Lower lobe of right lung (tissue), 2 donors: ENCODE measurements at places on chromosomes 13 and 19. TPM values are rescaled to one million over a fixed set of nuclear protein-coding genes. Genes with fewer than 3 reads are reported as not detected.

The FGF22 gene
- 0.65 TPM for total RNA-seq

The ACTN4 gene
- 454 TPM for total RNA-seq

The WTIP gene
- 23.5 TPM for total RNA-seq

The ZSCAN18 gene
- 44.2 TPM for total RNA-seq

The CABP5 gene
- not detected for total RNA-seq

The CRLF1 gene
- total RNA-seq: 19.9 TPM

The ZNF439 gene
- 11.2 TPM for total RNA-seq

The SLC8A2 gene
- total RNA-seq: 0.27 TPM

The FRY gene
- 93.7 TPM for total RNA-seq

The LGALS14 gene
- total RNA-seq: not detected

The RAB20 gene
- total RNA-seq: 51.3 TPM

- DNase-seq: no peak
These were observed 74.2 kb downstream of the COL4A1 start for GRCh38 chr13:110232756-110233155.

- DNase-seq: peak; percentile 63
These were observed 1.3 kb downstream of the GADD45B start for GRCh38 chr19:2477141-2477710.

DNA sequence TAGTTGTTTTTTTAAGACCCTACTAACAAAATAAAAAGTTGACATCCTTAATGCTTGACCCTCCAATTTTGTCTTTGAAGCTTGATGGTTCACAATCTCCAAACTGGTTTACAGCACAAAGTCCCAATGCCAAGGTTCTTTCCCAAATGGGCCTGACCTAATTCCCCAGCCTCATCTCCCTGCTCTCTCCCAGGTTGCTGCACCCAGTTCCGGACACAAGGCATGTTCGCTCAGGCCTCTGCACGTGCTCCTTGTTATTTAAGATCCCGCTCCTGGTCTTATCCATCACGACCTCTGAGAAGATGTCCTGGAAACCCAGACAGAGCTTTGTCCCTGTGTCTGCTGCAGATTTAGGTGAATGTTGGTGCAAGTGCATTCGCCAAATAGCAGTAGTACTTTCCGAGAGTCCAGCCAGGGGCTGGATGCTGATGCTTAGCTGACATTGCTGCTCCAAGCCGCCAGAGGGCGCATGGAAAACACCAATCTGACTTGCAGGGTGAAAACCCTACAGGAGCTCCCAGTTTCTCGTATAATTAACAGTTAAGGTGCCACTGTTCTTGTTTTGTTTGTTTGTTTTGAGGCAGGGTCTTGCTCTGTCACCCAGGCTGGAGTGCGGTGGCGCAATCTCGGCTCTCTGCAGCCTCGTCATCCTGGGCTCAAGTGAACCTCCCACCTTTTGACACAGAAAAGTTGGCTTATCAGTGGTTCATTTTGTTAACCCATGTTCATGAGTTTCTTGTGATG lies 18.5 kb downstream of the LYPD3 start:
- DNase-seq: peak; percentile 85

DNA sequence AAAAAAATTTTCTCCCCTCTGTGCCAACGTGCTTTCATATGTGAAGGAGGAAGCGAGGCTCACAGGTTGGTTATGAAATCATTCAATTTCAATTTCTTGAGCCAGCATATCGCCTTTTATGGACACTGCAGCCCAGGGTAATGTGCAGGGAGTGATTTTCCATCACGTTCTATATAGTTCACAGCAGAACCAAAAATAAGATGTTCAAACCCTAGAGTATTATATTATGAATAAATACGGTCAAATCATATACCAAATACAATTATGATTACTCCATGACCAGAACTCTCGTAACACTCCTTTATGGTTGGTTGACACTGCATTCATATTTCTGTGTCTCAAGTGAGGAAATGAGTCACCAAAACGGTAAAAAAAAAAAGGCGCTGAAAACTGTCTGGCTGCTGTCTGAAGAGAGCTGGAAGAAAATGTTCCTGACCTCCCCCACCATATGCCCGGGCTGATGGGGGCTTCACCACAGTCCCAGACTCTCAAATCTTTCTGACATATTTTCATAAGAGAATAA lies 75.8 kb upstream of the UBAC2 start:
- DNase-seq: no peak

- no peak for DNase-seq
These were observed 6.2 kb downstream of the TLE6 start for GRCh38 chr19:2983351-2984214.

- DNase-seq: no peak
These were observed 45.6 kb downstream of the LHFPL6 start for GRCh38 chr13:39557285-39557955.

- no peak for DNase-seq
These were observed 34.4 kb upstream of the MIR17HG start for GRCh38 chr13:91313103-91313502.

GRCh38 chr13:113650275-113650674 lies 7.7 kb downstream of the ATP4B start:
- DNase-seq: peak; percentile 65

DNA sequence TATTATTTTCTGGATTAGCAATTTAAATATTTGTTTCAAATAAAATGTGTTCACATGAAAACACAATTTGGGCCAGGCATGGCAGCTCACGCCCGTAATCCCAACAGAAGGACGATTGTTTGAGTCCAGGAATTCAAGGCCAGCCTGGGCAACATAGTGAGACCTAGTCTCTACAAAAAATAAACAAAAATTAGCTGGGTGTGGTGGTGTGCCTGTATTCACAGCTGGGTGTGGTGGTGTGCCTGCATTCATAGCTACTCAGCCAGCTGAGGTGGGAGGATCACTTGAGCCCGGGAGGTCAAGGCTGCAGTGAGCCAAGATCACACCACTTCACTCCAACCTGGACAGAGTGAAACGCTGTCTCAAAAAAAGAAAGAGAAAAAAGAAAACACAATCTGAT lies 46.4 kb downstream of the KPNA3 start:
- DNase-seq: no peak

GRCh38 chr13:78521091-78521490 lies 82.3 kb downstream of the POU4F1 start:
- DNase-seq: no peak

- DNase-seq: no peak
These were observed 50.0 kb downstream of the PIN1 start for GRCh38 chr19:9885077-9885552.

DNA sequence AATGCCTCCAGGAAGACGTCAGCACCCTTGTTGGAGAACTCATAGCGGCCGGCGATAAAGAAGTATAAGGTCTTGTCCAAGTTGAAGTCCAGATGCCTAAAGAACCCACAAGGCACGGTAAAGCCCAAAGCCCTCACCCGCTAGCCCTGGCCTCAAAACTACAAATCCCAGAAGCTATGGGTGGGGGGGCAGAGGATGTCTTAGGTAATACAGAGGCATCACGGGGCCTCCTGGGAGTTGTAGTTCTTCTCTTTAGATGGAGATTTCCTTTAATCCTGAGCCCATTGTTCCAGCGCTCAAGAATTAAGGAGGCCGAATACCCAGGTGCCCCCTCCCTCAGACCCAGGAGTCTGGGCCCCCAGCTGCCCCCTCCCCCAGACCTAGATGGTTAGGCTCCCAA lies 10.8 kb downstream of the GYS1 start:
- no peak for DNase-seq

GRCh38 chr19:50341091-50341564 lies 12.0 kb upstream of the KCNC3 start:
- peak; percentile 19 for DNase-seq

- no peak for DNase-seq
These were observed 781.3 kb upstream of the MIR17HG start for GRCh38 chr13:90565985-90566713.
